ENCODE measurements at places on chromosomes 12 and 14.
A peak's percentile ranks its signal among the peaks of the same experiment; 100 is the strongest.

DNA sequence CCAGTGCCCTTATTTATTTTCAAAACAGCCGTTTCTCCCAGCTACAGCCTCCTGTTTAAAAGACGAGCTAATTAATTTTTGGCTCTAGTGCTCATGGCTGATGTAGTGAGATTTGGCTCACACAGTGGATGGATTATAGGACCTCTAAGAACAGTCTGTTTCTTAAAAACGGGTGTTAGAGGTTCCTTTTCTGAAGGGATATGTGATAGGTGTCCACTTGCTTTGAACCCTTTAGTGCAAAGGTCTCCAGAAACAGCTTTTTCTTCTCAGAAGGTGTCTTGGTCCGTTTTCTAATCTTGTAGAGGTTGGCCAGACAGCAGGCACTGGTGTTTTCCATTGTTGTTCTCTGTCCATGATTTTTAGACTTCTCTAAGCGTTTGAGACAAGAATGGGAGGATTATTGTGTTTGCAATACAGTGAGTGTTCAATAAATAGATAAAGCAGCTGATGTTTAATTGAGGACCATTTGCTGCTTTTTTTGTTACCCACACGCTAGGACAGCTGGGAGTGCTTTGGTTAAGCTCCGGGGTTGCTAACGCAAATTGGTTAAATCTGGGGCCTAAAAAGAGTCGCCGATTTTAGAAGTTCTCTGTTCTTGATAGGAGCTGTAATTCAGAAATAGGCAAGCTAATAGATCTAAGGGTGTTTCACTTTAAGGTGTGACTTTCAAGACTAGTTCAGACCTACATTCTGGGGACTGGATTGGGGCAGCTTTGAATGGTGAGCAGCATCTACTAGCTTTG lies 1.0 kb downstream of the BORCS5 start:
- peak; percentile 46 for DNase-seq

GRCh38 chr14:76500480-76500879 lies 124.5 kb downstream of the ESRRB start:
- DNase-seq, result no peak

- DNase-seq, result no peak
Measured at GRCh38 chr14:100033347-100034075, 31.7 kb upstream of the EVL start.

DNA sequence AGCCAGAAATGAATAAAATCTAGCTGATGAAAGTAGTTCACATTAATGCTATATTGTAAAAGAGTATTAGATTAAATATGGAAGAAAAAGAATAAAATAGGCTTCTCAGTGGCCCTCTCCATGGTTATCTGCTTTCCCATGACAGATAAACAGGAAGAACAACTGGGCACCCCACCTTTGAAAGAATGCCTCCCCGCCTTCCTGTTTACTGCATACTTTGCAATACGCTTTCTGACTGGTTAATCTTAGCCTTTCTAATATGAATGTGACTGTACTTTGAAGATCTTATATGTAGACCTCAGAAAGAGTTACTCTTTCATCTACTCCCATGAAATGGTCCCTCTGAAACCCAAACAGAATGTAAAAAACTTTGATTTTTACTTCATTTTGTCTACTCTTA lies 34.1 kb upstream of the DAAM1 start:
- DNase-seq, result no peak

- DNase-seq, result no peak
Measured at GRCh38 chr14:101069666-101070362, 166.3 kb upstream of the RTL1 start.

All from left kidney (tissue), 8 donors.